Ascending aorta (tissue), 2 donors: ENCODE measurements at places on chromosomes 2 and 18.
A peak's percentile ranks its signal among the peaks of the same experiment; 100 is the strongest.

GRCh38 chr18:3993941-3994687 is 461.0 kb downstream of the DLGAP1 start:
- H3K27ac ChIP-seq = no peak overlapping the region
- H3K4me3 ChIP-seq = no peak overlapping the region
- no peaks in the 10 kb centered on the region for H3K27me3 ChIP-seq
- no peaks in the 10 kb centered on the region for H3K4me1 ChIP-seq
- H3K36me3 ChIP-seq = no peaks in the 10 kb centered on the region
- DNase-seq = no peak

GRCh38 chr2:1541040-1541439 is 127.8 kb downstream of the TPO start:
- H3K4me1 ChIP-seq = no peaks in the 10 kb centered on the region
- no peaks in the 10 kb centered on the region for H3K36me3 ChIP-seq
- no peak overlapping the region for H3K27ac ChIP-seq
- no peak for DNase-seq

GRCh38 chr2:113211226-113212105 is 37.7 kb downstream of the PSD4 start:
- no peaks in the 10 kb centered on the region for H3K36me3 ChIP-seq
- H3K27ac ChIP-seq = peak overlapping the region; percentile 31
- H3K27me3 ChIP-seq = no peaks in the 10 kb centered on the region
- no peaks in the 10 kb centered on the region for H3K4me1 ChIP-seq
- no peak for DNase-seq
- H3K4me3 ChIP-seq = no peak overlapping the region

DNA sequence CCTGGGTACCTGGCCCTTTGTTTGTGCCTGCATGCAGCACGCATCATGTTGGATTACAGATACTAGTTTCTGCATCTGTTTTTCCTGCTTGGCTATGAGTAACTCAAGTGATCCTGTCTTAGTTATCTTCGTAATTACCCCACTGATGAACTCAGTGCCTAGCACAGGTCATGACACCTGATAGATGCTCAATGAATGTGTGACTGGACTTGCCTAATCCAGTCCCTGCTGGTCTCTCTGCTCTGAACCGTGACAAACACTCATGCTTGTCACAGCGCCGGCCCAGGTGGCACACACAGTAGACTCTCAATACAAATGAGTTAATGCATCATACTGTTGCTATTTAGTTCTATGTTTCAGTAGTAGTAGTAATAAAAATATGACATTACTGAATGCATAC is 31.2 kb upstream of the NTSR2 start:
- peaks cover 17% of the 10 kb centered on the region for H3K4me1 ChIP-seq
- no peaks in the 10 kb centered on the region for H3K36me3 ChIP-seq
- no peak for DNase-seq
- no peaks in the 10 kb centered on the region for H3K27me3 ChIP-seq
